Lower lobe of right lung (tissue), 2 donors: ENCODE measurements at places on chromosomes 5 and 9. TPM values are rescaled to one million over a fixed set of nuclear protein-coding genes. Genes with fewer than 3 reads are reported as not detected.

DNA sequence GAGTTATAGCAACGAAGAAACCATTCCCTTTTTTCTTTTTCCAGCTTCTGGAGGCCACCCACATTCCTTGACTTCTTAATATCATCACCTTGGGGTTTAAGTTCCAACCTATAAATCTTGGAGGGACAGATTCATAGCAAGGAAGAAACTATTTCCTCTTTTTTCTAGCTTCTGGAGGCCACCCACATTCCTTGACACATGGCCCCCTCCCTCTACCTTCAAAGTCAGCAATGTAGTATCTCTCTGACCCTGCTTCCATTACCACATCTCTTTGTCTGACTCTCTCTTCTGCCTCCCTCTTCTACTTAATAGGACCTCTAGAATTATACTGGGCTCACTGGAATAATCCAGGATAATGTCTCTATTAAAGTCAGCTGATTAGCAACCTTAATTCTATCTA is 34.7 kb upstream of the SHISAL2B start:
- no peaks in the 10 kb centered on the region for H3K36me3 ChIP-seq
- no peak overlapping the region for H3K27ac ChIP-seq
- no peaks in the 10 kb centered on the region for H3K27me3 ChIP-seq
- DNase-seq: no peak
- no peaks in the 10 kb centered on the region for H3K4me1 ChIP-seq

DNA sequence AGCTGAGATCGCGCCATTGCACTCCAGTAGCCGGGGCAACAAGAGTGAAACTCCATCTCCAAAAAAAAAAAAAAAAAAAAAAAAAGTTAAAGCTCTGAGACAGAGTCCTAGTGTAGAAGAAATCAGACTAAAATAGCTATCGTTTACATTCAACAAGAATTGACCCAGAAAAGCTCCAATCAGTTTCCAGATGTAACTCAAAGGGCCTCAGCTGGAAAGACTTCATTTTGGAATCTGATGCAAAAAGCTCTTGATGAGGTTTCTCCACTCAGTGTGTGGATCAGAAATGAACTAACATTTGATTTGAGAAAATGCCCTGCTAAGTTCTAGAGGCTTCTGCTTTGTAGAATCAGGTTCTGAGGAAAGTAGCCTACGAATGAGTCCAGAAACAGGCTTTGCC is 7.2 kb upstream of the C1QTNF2 start:
- H3K27ac ChIP-seq: no peak overlapping the region
- no peak for DNase-seq
- peaks cover 7% of the 10 kb centered on the region for H3K4me1 ChIP-seq
- no peaks in the 10 kb centered on the region for H3K27me3 ChIP-seq
- no peaks in the 10 kb centered on the region for H3K36me3 ChIP-seq
- H3K4me3 ChIP-seq: no peak overlapping the region

ANKRD55 gene
- total RNA-seq: 0.41 TPM

SPATA31E1 gene
- total RNA-seq: not detected
